ENCODE measurements at places on chromosomes 5 and 9. TPM values are rescaled to one million over a fixed set of nuclear protein-coding genes. Genes with fewer than 3 reads are reported as not detected.

NUTM2G gene
- total RNA-seq, result not detected

C5orf52 gene
- not detected for total RNA-seq

HCN1 gene
- total RNA-seq, result not detected

MEIKIN gene
- total RNA-seq, result not detected

HK3 gene
- not detected for total RNA-seq

PCDHB12 gene
- total RNA-seq, result not detected

ACTBL2 gene
- 0.31 TPM for total RNA-seq

IFNA2 gene
- not detected for total RNA-seq

ANGPTL2 gene
- 51.3 TPM for total RNA-seq

PDZD2 gene
- 1.5 TPM for total RNA-seq

NR2F1 gene
- total RNA-seq, result 2.9 TPM

GPR151 gene
- total RNA-seq, result not detected

C9orf40 gene
- total RNA-seq, result 5.5 TPM

YIPF5 gene
- total RNA-seq, result 46.0 TPM

SLC27A4 gene
- total RNA-seq, result 48.7 TPM

SLC6A18 gene
- not detected for total RNA-seq

FAM153A gene
- not detected for total RNA-seq

DNAJC18 gene
- total RNA-seq, result 8.6 TPM

PCDHA9 gene
- total RNA-seq, result not detected

TAF11L5 gene
- not detected for total RNA-seq

SFXN1 gene
- 201 TPM for total RNA-seq

CARTPT gene
- not detected for total RNA-seq

ARL10 gene
- 7.7 TPM for total RNA-seq

GABRA6 gene
- not detected for total RNA-seq

HAVCR1 gene
- not detected for total RNA-seq

RNF145 gene
- 99.8 TPM for total RNA-seq

SPINK4 gene
- not detected for total RNA-seq

CATSPER3 gene
- total RNA-seq, result not detected

HTR1A gene
- not detected for total RNA-seq
